HepG2 (cell line): ENCODE measurements at places on chromosomes 5 and 9. TPM values are rescaled to one million over a fixed set of nuclear protein-coding genes. Genes with fewer than 3 reads are reported as not detected.

Gene TERT
- 1.2 and 5.9 TPM in 2 replicates for total RNA-seq

Gene CAPSL
- not detected in 2 replicates for total RNA-seq

DNA sequence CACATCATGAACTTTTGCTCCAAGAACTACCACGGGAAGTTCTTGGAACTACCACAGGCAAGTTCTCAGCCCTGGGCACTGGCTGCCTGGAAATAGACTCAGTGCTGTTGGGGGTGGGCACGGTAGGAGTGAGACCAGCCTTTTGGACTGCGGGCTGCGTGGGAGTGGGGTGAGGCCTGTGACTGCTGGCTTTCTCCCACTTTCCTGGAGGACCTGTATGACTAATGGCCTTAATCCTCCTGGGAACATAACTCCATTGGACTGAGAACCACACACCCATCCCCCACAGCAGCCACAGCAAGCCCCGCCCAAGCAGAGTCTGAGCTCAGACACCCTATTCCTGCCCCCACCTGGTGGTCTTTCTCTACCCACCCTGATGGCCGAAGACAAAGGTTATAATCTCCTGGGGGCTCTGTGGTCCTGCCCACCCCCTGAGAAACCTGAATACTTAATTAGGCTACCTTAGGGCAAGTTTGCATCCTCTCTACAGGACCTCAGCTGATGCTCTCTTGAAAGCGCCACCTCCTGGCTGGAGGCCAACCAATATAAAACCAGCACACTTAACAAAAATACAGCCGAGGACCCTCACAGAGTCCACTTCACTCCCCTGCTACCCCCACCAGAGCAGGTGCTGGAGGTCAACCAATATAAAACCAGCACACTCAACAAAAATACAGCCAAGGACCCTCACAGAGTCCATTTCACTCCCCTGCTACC is 112.6 kb downstream of the CACNA1B start:
- DNase-seq: no peak

GRCh38 chr9:131503626-131504465 is 1.1 kb downstream of the POMT1 start:
- DNase-seq: peak; percentile 32

- DNase-seq: no peak
Measured at GRCh38 chr5:108818613-108819272, 71.0 kb downstream of the FER start.
